ENCODE measurements at places on chromosomes 16 and 17. TPM values are rescaled to one million over a fixed set of nuclear protein-coding genes. Genes with fewer than 3 reads are reported as not detected.
A peak's percentile ranks its signal among the peaks of the same experiment; 100 is the strongest.

DNA sequence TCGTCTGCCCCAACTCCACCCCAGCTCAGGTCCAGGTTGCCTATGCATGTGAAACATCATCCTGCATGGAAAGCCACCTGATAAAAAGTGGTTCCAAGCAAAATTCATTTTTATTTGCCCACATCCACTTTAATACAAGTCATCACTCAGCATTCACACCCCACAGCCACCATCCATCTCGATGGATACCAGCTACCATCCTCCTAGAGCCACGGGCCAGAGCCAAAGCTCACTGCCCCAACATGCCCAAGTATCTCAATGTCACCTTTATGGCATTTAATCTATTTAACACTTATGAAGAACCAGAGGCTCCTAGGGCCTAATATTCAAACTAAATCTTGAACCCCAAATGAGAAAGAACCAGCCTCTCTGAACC is 70.5 kb downstream of the COPRS start:
- peak overlapping the region; percentile 84 for H3K27ac ChIP-seq
- H3K36me3 ChIP-seq: no peaks in the 10 kb centered on the region
- peaks cover 4% of the 10 kb centered on the region for H3K27me3 ChIP-seq
- H3K4me3 ChIP-seq: no peak overlapping the region

- no peak overlapping the region for H3K4me3 ChIP-seq
- H3K36me3 ChIP-seq: no peaks in the 10 kb centered on the region
- no peak overlapping the region for H3K27ac ChIP-seq
- DNase-seq: no peak
- peaks cover 4% of the 10 kb centered on the region for H3K4me1 ChIP-seq
These were observed 9.9 kb downstream of the CENPX start for GRCh38 chr17:82012640-82013295.

GRCh38 chr16:47779201-47780016 is 318.3 kb downstream of the PHKB start:
- H3K27ac ChIP-seq: no peak overlapping the region
- peaks cover 3% of the 10 kb centered on the region for H3K27me3 ChIP-seq
- H3K4me3 ChIP-seq: no peak overlapping the region
- H3K36me3 ChIP-seq: no peaks in the 10 kb centered on the region
- no peak for DNase-seq

GRCh38 chr17:45224671-45225050 is 3.0 kb downstream of the FMNL1 start:
- peaks cover 55% of the 10 kb centered on the region for H3K27me3 ChIP-seq
- H3K4me1 ChIP-seq: peaks cover 10% of the 10 kb centered on the region
- H3K27ac ChIP-seq: no peak overlapping the region
- no peak overlapping the region for H3K4me3 ChIP-seq

- H3K4me1 ChIP-seq: peaks cover 23% of the 10 kb centered on the region
- DNase-seq: no peak
- H3K27ac ChIP-seq: no peak overlapping the region
- no peaks in the 10 kb centered on the region for H3K27me3 ChIP-seq
These were observed 2.6 kb downstream of the PEX12 start for GRCh38 chr17:35575759-35576158.

DNA sequence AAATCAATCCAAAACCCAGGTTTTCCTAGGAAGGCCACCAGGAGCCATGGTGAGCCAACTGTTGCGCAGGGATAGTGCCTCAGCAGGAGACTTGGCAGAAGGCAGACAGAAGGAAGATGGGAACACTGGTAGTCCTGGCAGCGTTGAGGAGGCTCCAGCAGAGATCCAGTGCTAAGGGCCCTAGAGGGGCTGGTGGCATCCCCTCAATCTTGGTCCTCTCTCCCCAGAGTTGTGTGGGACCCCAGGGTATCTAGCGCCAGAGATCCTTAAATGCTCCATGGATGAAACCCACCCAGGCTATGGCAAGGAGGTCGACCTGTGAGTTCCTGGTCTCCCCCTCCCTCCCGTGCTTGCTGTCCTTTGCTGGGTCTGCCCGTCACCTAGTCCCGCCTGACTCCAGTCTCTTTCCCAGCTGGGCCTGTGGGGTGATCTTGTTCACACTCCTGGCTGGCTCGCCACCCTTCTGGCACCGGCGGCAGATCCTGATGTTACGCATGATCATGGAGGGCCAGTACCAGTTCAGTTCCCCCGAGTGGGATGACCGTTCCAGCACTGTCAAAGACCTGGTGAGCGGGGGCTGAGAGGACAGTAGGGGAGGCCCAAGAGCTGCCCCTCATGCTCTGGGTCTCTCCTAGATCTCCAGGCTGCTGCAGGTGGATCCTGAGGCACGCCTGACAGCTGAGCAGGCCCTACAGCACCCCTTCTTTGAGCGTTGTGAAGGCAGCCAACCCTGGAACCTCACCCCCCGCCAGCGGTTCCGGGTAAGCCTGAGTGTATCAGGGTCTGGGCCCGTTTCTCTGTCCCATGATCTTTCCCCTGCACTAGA is 5.7 kb downstream of the CFAP119 start:
- H3K36me3 ChIP-seq: peaks cover 16% of the 10 kb centered on the region
- H3K27ac ChIP-seq: no peak overlapping the region
- no peak for DNase-seq
- peaks cover 5% of the 10 kb centered on the region for H3K4me1 ChIP-seq
- H3K27me3 ChIP-seq: no peaks in the 10 kb centered on the region

GRCh38 chr16:86025706-86026105 is 126.7 kb downstream of the IRF8 start:
- no peaks in the 10 kb centered on the region for H3K36me3 ChIP-seq
- no peak overlapping the region for H3K4me3 ChIP-seq
- H3K4me1 ChIP-seq: no peaks in the 10 kb centered on the region
- no peak for DNase-seq
- peaks cover 25% of the 10 kb centered on the region for H3K27me3 ChIP-seq
- H3K27ac ChIP-seq: no peak overlapping the region

GRCh38 chr17:1362964-1363363 is 37.1 kb downstream of the YWHAE start:
- no peak for DNase-seq
- peaks cover 5% of the 10 kb centered on the region for H3K4me1 ChIP-seq
- H3K4me3 ChIP-seq: no peak overlapping the region
- no peaks in the 10 kb centered on the region for H3K27me3 ChIP-seq
- H3K27ac ChIP-seq: peak overlapping the region; percentile 33

- no peak for DNase-seq
- H3K4me3 ChIP-seq: no peak overlapping the region
- no peaks in the 10 kb centered on the region for H3K36me3 ChIP-seq
- H3K27me3 ChIP-seq: no peaks in the 10 kb centered on the region
- no peak overlapping the region for H3K27ac ChIP-seq
These were observed 4.2 kb upstream of the MAFG start for GRCh38 chr17:81931557-81932332.

DNA sequence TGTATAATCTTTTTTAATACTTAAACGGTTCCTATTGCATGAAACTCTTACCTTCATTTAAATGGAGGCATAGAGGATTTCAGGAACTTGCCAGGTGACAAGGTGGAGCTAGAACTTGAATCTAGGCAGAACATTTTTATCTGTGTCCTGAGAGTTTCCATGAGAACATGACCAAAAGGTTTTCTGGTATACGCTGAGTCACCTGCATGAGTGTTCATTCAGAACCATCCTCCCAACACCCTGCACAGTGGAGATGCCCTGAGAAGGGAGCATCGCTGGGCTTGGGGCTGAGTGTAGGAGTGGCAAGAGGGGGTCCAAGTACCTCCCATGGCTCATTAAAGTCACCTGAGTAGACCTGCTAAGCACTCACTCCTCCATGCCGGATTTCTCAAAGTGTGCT is 169.7 kb upstream of the CACNG5 start:
- peaks cover 9% of the 10 kb centered on the region for H3K36me3 ChIP-seq
- H3K27me3 ChIP-seq: peaks cover 3% of the 10 kb centered on the region
- H3K4me3 ChIP-seq: no peak overlapping the region
- no peak overlapping the region for H3K27ac ChIP-seq

DNA sequence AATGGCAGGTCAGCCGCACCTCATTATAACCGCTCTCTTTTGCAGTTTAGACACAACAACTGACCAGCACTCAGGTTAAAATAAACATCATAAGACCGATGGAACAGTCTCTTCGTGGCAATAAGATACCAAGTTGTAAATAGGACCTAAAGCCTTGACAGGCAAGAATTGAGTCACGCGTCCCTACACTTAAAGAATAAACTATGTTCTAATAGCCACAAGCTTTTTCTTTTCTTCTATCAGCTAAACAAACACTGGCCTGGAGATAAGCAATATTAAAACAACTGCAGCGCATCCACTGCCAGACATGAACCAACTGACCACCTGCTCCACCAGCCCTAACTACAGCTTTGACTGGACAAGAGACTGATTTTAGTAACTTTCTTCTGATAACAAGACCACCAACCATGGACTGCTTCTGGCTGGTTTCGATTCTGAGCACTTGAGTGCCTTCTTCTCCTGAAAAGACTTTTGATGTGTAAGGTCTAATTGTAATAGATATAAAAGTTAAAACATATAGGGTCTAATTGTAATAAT is 17.5 kb downstream of the SLFN12L start:
- H3K27ac ChIP-seq: no peak overlapping the region
- peaks cover 80% of the 10 kb centered on the region for H3K27me3 ChIP-seq
- no peaks in the 10 kb centered on the region for H3K36me3 ChIP-seq
- H3K4me1 ChIP-seq: no peaks in the 10 kb centered on the region

- H3K4me1 ChIP-seq: peaks cover 35% of the 10 kb centered on the region
- DNase-seq: no peak
- H3K27ac ChIP-seq: peak overlapping the region; percentile 80
- H3K4me3 ChIP-seq: peak overlapping the region; percentile 56
- H3K36me3 ChIP-seq: peaks cover 2% of the 10 kb centered on the region
These were observed 12.3 kb downstream of the GLIS2 start for GRCh38 chr16:4328046-4328781.

GRCh38 chr17:8300627-8301242 is 5.5 kb upstream of the SLC25A35 start:
- no peaks in the 10 kb centered on the region for H3K36me3 ChIP-seq
- no peak overlapping the region for H3K27ac ChIP-seq
- H3K27me3 ChIP-seq: no peaks in the 10 kb centered on the region
- DNase-seq: peak; percentile 64
- H3K4me3 ChIP-seq: no peak overlapping the region

DNA sequence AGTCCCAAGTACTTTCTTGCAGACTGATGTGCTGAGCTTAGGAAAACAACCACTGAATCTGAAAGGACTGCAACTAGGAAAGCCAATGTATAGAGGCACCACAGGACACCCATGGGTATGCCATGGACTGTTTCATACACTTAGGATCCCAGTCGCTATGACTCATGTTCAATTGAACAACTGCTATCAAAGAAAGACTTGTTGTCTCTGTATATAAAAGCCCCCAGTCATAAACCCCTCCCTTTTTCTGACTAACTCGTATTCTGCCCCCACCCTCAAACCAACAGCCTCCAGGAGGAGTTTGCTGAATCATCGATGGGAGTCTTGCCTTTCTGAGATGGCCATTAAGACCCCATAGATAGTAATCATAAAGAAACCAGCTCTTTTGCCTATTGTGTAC is 205.4 kb downstream of the ANKFN1 start:
- DNase-seq: no peak
- H3K4me1 ChIP-seq: no peaks in the 10 kb centered on the region
- H3K4me3 ChIP-seq: no peak overlapping the region

GRCh38 chr17:21276264-21276588 is 8.3 kb upstream of the MAP2K3 start:
- H3K27me3 ChIP-seq: peaks cover 23% of the 10 kb centered on the region
- H3K36me3 ChIP-seq: no peaks in the 10 kb centered on the region
- no peak for DNase-seq
- peaks cover 12% of the 10 kb centered on the region for H3K4me1 ChIP-seq

DNA sequence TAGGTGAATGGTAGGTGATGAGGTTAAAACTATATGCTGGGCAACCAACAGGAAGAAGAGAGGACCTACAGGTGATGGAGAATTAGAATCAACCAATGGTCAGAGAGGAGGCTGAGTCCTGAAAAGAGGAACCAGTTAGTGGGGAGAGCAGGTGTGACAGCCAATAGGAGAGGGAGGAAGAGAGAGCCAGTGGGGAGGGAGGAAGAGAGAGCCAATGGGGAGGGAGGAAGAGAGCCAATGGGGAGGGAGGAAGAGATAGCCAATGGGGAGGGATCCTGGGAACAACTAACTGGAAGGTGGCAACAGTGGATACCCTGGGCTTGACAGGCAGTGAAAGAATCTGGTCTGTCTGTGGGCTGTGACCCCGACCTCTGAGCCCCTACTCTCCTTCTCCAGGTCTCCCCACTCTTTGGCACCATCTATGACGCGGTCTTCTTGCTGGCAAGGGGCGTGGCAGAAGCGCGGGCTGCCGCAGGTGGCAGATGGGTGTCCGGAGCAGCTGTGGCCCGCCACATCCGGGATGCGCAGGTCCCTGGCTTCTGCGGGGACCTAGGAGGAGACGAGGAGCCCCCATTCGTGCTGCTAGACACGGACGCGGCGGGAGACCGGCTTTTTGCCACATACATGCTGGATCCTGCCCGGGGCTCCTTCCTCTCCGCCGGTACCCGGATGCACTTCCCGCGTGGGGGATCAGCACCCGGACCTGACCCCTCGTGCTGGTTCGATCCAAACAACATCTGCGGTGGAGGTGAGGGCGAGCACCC is 3.7 kb downstream of the GUCY2D start:
- H3K4me1 ChIP-seq: no peaks in the 10 kb centered on the region
- H3K27me3 ChIP-seq: peaks cover 61% of the 10 kb centered on the region
- no peaks in the 10 kb centered on the region for H3K36me3 ChIP-seq
- H3K4me3 ChIP-seq: no peak overlapping the region

DNA sequence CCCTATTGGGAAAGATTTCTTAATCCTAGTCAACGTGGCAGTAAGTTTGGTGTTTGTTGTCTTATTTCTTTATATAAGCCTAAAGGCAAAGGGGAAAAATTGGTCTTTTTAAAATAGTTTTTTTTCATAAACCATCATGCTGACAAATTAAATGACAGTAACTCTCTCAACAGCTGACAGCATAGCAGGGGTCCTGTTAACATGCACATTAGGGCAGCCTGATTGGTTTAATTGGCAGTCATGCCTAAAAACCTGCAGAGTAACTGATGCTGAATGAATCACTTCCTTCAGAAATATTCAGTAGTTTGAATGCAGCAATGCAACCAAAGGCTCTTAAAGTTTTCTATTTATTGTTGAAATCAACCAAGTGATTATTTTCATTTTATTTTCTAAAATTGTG is 85.4 kb downstream of the ITFG1 start:
- H3K36me3 ChIP-seq: peaks cover 10% of the 10 kb centered on the region
- H3K4me3 ChIP-seq: no peak overlapping the region
- H3K27me3 ChIP-seq: no peaks in the 10 kb centered on the region
- no peak overlapping the region for H3K27ac ChIP-seq

DNA sequence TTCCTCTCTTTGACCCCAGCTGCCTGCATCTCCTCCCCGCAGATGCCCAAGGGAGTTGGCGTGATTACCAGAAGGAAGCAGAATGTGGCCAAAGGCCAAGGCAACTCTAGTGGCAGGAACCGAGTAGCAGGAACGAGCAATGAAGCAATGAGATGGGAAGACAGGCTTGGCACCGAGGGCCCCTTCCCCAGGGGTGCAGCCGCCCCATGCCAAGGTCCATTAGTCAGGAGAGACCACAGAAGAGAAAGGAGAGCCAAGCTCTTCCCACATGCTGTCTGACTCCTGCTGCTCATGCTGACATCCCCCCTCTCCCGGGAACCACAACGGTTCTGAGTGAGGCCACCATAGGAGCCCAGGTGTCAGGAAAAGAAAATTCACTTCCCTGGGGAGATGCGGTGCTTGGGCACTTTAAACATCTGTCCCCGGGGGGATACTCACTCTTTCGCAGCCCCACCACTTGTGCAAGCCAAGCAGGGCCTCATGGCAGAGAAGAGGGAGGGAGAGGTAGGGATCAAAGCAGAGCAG is 67.4 kb downstream of the MYO18A start:
- no peaks in the 10 kb centered on the region for H3K4me1 ChIP-seq

COQ9 gene
- 43.5 TPM for total RNA-seq

IRF8 gene
- 5.8 TPM for total RNA-seq

MYH13 gene
- total RNA-seq: not detected

ZFHX3 gene
- total RNA-seq: 63.8 TPM

ATAD5 gene
- 9.7 TPM for total RNA-seq

CCL13 gene
- not detected for total RNA-seq
